ENCODE measurements at places on chromosomes 4 and X.

- DNase-seq, result no peak
These were observed 166.4 kb downstream of the NSUN7 start for GRCh38 chr4:40916218-40916555.

- no peak for DNase-seq
These were observed 5.0 kb downstream of the HPSE start for GRCh38 chr4:83329521-83330110.

DNA sequence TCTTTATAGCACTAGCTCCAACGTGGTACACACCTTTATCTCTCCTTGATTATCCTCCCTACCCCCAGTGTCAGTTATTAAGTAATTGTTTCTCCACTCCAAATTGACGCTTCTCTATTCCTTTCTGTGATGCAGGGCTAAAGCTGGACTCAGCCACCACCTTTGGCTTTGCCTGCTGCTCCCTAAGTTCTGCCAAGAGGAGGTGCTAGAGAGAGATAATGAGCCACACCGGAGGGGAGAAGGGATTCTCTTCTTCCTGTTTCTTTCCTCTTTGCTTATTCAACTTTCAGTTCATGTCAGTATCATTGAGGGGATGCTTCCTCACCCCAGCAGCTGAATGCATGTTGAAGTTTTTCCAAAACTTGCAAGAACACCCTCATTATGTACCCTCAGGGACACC, 176.5 kb downstream of the GBA3 start:
- DNase-seq, result no peak

DNA sequence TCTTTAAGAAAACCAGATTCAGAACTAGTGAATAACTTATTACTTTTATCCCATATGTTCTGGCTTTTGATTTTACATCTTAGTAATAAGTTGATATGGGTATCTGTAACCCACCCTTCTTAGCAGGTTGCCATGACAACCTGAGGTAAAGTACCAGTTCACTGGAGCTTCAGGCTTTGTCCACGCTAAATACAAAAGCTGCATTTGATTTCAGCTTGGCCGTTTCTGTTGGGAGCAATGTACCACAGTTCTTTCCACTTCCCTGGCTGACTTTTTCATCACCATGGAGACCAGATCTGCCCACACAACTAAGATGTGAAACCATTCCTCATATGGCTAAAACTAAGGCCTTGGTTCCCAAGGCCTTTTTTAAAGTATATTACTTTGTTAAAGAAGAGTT, 26.1 kb downstream of the KLHL34 start:
- DNase-seq, result no peak

GRCh38 chr4:169723207-169723965, 34.4 kb downstream of the HPF1 start:
- DNase-seq, result no peak

- no peak for DNase-seq
These were observed 11.7 kb downstream of the CFAP97 start for GRCh38 chr4:185192059-185192458.

GRCh38 chr4:116544946-116545345, 540.4 kb downstream of the TRAM1L1 start:
- DNase-seq, result no peak

DNA sequence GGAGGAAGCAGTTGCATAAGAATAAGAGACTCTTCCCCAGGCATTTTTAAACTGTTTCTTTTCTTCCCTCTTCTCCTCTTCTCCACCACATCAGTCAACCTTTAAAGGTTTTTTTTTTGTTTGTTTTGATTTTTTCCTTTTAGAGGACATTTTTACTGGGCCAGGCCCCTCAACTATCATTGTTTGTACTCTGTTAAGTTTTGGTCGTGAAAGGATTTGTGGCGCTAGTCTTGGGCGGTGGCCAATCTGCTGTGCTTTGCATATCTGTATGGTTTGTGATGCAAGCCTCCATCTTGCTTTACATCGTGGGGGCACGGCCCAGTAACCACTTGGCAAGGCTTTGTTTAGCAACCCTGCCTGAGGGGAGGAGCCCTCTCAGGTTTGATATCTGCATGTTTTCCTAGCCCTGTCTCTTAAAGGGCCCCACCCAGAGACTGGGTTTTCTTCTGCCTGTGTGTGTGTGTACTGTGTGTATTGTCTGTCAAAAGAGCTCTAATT, 101.9 kb upstream of the SLITRK2 start:
- no peak for DNase-seq

DNA sequence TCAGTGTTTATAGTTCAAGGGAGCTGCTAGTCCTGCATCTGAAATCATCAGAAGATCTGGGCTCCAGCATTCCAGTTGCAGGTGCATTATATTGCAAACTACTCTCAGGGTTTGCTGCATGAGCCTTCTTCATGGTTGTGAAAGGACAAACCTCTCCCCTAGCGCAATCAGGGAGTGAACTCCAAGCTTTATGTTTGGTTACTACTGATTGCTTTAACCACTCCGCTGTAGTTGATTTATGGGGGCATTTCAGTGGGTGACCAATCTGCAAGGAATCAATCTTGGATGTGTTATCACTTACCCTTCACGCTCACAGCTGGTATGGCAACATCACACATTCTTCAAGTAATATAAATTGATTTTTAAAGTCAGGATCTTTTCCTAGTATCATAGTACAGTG, 552.1 kb downstream of the SPOCK3 start:
- DNase-seq, result no peak

GRCh38 chrX:1601768-1602085, 10.3 kb downstream of the AKAP17A start:
- DNase-seq, result no peak

GRCh38 chr4:86326400-86326799, 33.5 kb downstream of the MAPK10 start:
- DNase-seq, result no peak

DNA sequence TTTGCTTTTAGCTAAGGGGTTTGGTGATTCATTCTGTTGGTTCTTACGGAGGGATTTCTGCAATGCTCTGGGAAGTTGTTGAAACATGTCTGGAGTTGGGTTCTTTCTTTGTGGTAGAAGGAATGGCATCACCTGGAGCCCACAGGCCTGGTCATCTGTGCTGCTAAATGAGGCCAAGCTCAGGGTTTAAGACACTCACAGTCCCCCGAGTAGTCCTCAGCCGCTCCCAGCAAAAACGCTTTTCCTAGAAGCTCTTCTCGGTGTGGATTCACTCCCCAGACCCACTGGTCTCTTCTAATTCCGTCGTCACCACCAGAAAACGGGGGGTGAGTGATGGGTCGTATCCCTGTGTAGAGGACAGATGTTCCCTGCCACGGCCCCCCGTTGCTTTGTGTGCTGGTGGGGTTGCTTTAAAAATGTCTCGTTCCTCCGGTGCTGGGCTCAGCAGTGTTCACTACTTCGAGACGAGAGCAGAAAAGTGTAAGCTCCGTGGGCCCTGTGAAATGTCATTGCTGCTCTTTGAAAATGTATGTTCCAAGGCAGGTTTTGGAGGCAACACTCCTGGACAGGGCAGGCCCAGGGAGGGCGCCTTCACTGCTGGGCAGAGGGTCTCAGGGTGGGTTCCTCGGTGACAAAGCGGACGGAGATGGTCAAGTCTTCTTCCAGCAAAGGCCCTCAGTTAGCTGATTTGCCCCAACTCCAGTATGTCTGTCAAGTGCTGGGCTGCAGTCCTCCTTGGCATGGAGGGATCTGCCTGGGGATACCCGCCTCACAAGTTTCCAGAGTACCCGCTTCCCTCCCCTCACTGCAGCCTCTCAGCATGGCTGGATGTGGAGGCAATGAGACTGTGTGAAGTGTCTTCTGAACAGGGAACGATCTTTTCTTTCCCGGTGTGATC, 37.3 kb downstream of the PSAPL1 start:
- no peak for DNase-seq

DNA sequence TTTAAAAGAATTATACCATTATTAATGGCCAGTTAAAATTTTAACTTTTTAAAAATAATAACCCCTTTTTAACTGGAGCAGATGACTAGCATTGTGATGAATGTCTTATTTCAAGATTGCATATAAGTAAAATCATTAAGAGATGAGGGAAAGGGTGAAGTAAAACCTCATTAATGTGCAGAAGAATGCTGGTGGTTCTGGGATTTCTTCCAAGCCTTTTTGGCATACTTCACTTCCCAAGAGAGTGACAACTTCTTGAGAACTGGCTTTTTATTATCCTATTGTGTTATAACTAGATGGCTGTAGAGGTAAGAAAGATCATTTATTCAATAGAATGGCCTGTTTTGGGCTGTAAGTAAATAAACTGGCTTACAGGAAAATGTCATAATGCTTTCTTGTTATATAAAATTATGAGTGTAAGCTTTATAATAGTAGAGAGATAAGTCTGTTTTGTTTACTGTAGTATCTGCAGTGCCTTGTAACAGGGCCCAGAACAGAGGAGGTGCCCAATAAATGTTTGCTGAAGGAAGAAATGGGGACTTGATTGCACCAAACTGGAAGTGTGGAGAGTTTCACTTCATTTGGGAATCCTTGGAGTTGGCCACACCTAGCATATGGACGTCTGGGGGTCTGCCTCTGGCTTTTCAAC, 242.9 kb upstream of the PITX2 start:
- no peak for DNase-seq

- DNase-seq, result no peak
These were observed 1.4 kb downstream of the HELT start for GRCh38 chr4:185019456-185020292.
